ENCODE measurements at places on chromosomes 11 and 22.

GRCh38 chr11:45470151-45470793 is 184.1 kb upstream of the SYT13 start:
- DNase-seq: no peak

DNA sequence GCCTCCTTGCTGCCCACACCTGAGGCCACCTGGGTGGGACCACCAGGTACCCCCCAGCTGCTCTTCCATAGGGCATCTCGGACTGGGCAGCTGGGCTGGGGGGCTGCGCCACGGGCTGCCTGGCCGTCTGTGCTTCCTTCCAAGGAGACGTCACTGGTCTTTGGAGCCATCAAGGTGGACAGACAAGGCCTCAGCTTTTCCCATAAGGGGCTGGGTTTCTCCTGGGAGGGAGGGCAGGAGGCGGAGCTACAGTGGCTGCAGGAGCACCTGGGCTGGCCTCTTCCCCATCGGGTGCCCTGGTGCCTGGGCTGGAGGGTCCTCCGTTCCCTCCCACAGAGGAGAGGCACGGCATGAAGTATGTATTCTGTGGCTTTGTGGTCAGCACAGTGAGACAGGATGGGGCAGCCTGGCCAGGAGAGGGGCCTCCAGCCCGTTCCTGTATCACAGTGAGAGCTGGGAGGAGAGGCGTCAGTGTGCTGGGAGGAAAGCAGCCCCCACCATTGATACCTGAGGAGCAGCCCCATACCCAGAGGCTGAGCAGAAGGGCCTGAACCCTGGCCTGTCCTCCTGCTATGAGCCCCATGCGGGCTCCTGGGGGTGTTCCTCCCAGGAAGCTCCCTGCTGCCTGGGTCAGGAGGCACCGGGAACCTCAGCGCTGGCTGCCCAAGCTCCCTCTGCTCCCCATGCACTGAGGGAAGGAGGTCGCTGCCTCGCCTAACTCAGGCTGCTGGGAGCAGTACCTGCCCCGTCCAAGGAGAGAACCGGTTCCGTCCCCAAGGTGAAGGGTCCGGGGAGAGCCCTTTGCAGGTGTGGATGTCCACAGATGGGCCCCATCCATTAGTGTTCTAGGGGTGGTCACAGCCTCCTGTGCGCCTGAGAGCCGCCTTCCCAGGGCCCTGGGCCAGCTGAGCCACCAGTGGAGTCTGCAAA is 1075.0 kb downstream of the BRD1 start:
- DNase-seq: no peak

GRCh38 chr11:17722000-17722643 is 2.8 kb downstream of the MYOD1 start:
- no peak for DNase-seq

DNA sequence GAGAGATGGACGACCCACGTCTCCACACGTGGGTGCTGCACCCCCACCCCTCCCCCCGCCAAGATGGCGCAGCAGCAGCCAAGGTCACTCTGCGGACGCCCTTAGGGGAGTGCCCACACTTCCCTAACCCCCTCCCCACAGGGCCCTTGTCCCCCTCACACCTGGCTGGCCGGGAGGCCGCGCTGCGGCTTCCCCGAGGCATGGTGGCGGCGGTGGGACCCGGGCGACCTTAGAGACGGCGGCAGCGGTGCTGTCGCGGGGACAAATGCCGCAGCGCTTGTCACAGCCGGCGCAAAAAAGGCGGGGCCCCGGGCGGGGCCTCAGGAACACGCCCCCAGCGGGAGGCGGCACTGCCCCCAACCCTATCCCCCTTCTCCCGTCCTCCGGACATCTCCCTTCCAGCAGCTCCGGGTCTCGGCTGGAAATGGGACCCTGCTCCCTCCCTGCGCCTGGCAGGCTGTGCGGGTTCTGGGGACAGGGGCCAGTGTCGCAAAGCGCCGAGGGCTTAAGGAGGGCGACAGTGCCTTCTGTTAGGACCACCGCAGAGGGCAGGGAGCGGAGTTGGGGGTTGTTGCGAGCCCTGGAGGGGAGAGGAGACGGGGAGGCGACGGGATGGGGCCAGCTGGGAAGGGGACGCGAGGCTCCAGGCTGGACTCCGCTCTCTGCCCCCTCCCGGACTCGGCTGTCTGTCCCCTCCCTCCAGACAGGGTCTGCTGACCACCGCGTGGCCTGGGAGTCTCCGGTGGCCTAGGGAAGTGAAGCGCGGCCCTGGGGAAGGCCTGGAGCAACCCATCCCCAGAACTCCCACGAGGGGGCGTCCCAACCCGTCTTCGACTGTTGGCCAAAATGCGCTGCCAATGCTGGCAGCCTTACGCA is at the start of gene CHCHD10:
Gene CHCHD10 (minus strand): TSS at position 300 of the 876 bp plus-strand sequence. CDS start 98 bp downstream, at position 202.
- DNase-seq: peak; percentile 63

DNA sequence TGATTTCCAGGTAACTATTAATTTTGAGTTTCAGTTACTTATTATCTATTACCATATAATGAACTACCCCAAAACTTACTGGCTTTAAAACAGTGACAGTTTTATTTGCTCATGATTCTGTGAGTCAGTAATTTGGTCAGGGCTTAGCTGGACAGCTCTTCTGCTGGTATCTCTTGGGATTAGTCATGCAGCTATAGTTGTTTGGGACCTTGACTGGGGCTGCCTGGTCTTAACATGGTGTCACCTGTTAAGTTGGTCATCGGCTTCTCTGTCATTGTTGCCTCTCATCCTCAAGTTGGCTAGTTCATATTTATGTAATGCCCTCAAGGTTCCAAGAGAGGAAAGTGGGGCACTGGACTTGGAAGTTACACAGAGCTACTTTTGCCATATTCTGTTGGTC is 177.5 kb downstream of the TMEM135 start:
- DNase-seq: no peak

GRCh38 chr11:66126808-66127555 is 56.9 kb downstream of the PACS1 start:
- peak; percentile 17 for DNase-seq

- no peak for DNase-seq
Observed at GRCh38 chr11:105612771-105613170, 2.9 kb downstream of the GRIA4 start.

- DNase-seq: no peak
Observed at GRCh38 chr11:102223859-102224258, 93.4 kb upstream of the BIRC3 start.

GRCh38 chr11:76798202-76798581 is 15.0 kb downstream of the TSKU start:
- no peak for DNase-seq

- no peak for DNase-seq
Observed at GRCh38 chr11:130115218-130115617, 44.4 kb upstream of the ST14 start.

GRCh38 chr11:95335989-95336388 is 105.0 kb upstream of the SESN3 start:
- no peak for DNase-seq

- DNase-seq: no peak
Observed at GRCh38 chr11:120121914-120122473, 15.9 kb downstream of the TRIM29 start.

GRCh38 chr11:128902515-128903066 is 11.4 kb downstream of the KCNJ5 start:
- no peak for DNase-seq

DNA sequence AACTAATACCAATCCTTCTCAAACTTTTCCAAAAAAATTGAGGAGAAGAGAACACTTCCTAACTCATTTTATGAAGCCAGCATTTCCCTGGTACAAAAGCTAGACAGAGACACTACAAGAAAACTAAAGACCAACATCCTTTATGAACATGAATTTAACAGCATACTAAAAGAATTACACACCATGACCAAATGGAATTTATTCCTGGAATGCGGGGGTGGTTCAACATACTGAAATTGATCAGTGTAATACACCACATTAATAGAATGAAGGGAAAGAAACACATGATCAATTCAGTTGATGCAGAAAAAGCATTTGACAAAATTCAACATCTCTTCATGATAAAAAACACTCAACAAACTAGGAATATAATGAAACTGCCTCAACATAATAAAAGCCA is 148.1 kb downstream of the WNT7B start:
- DNase-seq: no peak

DNA sequence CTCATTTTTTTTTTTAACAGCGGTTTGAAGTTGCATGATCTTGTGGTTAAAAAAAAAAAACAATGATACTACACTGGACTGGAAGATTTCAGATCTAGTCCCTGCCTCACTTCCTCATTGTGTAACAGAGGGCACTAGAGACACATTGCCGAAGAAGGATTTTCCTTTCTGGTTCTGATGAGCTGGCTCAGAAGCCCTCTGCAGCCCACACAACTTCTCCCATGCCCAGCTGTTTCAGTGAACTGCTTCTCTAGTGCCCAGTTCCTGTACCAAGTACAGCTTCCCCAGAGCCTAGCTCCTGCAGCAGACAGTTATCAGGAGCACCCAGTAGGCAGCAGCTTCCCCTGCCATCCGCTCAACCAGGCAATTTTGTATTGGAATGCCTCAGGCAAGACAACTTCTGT is 29.5 kb upstream of the ANO5 start:
- DNase-seq: no peak

DNA sequence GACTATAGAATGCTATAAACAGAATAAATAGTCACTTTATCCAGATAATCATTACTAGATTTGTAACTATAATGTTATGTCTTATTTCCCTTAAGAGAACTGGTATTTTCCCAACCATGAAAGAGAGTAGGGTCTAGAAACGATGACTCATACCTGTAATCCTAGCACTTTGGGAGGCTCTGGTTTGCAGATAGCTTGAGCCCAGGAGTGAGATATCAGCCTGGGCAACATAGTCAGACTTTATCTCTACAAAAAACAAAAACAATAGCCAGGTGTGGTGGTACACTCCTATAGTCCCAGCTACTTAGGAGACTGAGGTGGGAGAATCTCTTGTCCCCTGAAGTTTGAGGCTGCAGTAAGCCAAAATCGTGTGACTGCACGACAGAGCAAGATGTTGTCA is 30.9 kb downstream of the OR52A5 start:
- no peak for DNase-seq
